Hypothalamus (tissue), 51 donors: ENCODE measurements at places on chromosomes 2 and 18.
A peak's percentile ranks its signal among the peaks of the same experiment; 100 is the strongest.

DNA sequence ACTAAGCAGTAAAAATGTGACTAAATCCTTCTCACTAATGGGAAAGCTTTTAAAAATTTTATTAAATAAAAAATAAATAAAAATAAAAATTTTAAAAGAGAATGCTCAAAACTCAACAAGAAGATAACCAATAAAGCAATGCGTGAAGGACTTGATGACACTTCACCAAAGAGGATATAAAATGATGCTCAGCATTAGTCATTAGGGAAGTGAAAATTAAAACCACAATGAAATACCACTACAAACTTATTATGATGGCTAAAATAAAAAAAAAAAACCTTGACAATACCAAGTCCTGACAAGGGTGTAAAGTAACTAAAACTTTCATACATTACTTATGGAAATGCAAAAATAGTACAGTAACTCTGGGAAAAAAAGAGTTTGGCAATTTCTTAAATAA, 3.3 kb upstream of the WDR75 start:
- no peak for DNase-seq

DNA sequence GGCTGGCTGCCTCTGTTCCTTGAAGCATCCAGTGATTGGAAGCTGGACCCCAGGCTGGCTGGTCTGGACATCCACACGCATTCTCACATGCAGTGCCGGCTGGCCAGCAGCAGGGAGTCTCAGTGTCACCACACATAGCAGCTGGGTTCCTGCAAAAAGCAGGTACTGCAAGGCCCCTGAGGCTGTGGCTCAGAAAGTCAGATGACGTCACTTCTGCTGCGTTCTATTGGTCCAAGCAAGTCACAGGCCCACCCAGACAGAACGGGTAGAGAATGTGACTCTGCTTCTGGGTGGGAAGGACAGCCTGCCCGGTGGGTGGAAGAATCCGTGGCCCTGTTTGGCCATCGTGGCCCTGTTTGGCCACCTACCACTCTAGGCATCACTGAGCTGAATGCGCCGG, 51.3 kb upstream of the SPP2 start:
- DNase-seq: no peak

- no peak for DNase-seq
Observed at GRCh38 chr2:30775833-30776232, 31.4 kb downstream of the CAPN13 start.

GRCh38 chr2:217325816-217326215, 466.0 kb upstream of the TNP1 start:
- no peak for DNase-seq

GRCh38 chr2:217338306-217338916, 478.5 kb upstream of the TNP1 start:
- DNase-seq: no peak

DNA sequence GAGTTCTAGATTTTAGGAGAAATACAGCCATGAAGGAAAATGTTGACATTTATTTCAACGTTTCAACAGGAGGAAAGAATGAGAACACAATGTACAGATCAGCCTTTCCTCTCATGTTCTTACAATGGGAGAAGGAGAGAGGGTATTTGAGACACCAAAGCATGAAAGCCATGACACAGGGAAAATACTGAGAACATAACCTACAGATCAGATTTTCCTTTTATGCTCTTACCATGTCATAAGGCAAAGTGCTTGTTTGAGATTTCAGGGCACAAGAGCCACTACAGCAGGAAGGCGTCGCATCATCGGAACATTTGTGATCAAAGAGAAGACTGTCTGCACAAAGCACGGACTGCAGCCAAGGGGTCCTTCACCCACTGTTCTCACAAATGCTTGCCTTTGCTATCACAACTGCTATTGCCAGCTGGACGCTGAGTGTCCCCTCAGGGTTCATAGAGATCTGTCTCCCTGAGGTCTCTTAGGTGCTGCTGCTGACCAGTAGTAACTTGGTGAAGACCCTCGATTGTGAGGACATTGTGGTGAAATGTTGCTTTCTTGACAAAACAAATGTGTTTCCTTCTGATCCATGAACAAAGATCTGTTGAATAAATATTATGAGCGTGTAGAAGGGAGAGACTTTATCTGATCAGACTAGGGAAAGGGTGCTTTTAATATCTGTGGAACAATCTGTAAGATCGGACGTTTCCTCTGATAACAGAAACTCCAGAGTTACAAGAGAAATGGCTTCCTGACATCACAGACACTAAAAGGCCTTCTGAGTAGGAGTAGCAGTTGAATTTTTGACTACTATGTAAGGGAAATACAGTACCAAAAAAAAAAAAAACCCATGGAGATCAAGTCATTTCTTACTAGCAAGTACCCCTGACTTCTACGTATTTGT, 6.4 kb upstream of the IL1RL1 start:
- DNase-seq: no peak

DNA sequence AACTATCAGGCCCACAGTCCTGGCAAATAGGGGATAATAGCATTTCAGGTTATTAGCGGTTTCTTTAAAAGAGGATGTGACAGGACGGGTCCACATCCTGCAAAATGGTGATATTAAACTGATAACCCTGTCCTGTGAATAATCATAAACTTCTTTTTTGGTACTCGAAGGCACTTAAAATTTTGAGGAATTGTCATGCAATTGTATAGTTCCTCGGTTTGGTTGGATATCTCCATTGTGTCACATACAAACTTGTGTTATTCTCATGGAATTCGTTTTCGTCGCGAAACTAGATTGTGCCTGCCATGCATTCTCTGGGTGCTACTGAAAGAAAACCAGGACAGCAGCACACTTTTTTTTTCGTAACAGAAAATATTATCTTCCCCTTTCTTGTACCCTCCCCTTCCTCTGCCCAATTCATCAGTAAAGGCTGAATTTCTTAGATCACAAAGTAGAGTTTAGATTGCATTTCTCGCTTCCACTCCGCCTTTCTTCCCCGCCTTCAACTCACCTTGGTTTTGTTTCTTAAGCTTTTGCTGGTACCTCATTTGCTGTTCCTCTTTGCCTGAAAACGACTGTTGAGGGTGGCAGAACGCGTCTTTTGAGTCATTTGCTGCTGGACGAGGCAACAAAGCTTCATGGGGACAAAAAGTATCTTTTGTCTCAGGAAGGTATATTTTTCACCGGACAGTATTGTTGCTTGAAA, 1.3 kb downstream of the CERS6 start:
- no peak for DNase-seq

DNA sequence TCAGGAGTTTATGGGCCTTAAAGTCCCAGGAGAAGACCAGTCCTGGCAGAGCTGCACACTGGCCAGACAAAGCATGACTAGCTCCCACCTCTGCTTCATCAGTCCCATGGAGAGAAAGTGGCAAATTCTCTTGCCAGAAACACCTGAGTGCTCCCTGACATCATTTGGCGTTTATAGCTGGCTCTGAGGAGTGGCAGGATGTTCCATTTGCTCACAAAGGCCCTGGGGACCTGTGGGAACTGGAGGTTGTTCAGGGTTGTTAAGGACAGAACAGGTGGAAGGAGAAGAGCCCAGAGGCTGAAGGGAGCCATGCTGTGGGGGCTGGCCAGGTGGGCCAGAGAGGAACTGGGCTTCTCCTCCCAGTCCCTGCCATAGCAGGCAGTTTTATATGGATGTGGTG, 56.1 kb downstream of the RPL37A start:
- no peak for DNase-seq

GRCh38 chr2:223837287-223838061, at the start of gene AP1S3:
AP1S3 (minus strand) TSS chr2:223837582; CDS start chr2:223837450, 132 bp downstream.
- DNase-seq: peak; percentile 48

DNA sequence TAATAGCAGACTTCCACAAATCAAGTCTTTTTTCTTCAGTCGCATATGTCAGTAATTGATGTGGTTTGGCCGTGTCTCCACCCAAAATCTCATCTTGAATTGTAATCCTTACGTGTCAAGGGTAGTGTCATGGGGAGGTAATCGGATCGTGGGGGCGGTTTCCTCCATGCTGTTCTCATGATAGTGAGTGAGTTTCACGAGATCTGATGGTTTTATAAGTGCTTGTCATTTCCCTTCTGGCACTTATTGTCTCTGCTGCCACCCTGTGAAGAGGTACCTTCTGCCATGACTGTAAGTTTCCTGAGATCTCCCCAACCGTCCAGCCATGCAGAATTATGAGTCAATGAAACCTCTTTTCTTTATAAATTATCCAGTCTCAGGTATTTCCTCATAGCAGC, 478.8 kb downstream of the PTPRM start:
- no peak for DNase-seq

DNA sequence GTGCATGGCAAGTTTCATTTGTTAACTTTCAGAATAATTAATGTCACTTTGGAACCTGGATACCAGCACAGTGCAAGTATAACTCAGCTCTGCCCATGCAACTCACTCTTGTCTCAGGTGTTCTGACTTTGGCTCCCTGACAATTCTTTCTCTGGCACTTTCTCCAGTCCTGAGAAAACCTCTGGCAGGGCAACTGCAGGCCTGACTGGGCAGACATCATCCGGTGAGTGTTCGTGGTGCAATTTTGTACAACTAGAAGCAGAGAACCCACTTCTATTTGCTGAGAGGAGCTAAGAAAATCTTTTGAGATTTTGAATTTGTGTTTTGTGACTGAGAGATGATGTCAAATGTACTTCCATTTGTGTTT, 143.0 kb downstream of the AQP4 start:
- DNase-seq: no peak

DNA sequence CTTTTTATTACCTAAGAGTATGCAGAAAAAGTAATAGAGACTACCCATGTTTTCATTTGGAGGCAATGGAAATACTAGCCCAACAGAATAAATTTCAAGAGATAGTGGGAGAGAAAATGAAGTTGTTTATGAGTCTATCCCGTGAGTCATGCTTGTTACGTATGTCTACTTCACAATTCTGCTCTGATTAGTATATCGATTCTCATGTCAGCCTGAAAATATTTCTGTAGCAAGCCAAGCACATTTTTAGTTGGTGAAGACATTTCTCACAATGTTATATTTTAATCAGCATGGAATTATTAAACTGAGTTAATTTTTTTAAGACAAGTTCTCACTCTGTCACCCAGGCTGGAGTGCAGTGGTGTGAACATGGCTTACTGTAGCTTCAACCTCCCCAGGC, 346.1 kb downstream of the RPRM start:
- no peak for DNase-seq

DNA sequence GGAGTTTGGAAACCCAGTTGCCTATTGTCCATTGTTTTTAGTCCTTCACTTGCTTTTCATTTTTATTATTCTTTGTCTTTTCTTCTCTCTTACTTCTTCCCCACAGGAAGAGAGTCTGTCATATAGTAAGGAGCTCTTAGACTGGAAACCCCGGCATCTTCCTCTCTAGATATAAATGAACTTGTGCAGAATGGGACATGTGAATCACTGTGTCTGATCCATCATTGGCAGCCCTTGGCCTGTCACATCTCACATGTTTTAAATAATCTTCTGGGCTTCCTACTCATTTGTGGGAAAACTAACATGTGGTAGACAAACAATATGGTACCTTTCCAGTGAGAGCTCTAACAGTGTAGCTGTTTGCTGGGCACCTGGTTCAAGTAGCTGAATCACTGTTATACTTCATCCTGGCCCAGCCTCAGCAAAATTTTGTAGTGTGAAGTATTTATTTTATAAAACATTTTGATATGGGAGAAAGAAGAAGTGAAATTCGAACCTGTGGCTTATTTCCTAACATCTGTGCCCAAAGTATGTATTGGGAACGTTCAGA, 112.8 kb downstream of the PHLPP1 start:
- DNase-seq: no peak

DNA sequence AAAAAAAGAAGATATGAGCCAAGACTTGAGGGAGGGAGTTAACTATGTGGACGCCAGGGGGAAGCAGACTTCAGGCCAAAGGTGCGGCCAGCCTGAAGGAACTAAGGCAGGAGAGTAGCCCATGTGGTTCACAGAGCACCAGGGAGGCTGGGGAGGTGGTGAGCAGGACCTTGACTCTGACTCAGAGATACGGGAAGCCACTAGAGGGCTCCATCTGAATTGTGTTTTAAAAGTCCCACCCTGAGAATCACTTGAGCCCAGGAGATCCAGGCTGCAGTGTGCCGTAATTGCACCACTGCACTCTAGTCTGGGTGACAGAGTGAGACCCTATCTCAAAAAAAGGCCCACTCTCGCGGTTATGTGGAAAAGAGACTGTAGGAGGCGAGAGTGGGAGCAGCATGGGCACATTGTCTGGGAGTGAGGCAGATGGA, 12.3 kb downstream of the CEP192 start:
- no peak for DNase-seq

DNA sequence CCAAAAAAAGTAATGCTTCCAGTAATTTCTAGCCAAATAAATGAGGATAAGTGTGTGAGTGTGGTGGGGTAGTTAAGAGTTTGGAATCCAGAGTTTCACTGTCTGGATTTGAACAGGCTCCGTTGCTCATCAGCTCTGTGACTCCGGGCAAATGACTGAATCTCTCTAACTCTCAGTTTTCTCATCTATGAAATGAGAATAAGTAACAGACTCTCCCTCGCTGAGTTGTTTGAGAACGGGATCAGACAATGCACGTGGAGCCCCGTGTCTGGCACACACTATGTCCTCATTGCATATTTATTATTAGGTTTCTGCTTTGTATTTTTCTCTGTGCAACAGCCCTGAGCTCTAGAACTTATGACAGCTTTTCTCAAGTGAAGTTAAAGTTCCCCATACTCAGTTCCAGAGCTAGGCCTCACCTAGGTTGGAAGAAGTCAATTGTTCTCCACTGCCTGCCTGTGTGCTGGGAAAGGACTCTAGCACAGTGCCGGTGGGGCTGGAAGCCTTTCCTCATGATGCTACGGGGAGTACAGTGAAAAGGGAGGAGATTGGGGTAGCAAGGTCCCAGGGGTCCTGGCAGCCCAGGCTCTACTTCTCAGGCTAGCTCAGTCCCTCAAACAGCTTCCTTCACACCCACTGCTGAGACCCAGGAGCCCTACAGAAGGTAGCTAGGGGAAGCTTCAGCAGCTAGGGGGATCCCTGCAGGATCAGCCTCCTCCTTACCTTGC, 1.7 kb upstream of the ICOS start:
- no peak for DNase-seq

DNA sequence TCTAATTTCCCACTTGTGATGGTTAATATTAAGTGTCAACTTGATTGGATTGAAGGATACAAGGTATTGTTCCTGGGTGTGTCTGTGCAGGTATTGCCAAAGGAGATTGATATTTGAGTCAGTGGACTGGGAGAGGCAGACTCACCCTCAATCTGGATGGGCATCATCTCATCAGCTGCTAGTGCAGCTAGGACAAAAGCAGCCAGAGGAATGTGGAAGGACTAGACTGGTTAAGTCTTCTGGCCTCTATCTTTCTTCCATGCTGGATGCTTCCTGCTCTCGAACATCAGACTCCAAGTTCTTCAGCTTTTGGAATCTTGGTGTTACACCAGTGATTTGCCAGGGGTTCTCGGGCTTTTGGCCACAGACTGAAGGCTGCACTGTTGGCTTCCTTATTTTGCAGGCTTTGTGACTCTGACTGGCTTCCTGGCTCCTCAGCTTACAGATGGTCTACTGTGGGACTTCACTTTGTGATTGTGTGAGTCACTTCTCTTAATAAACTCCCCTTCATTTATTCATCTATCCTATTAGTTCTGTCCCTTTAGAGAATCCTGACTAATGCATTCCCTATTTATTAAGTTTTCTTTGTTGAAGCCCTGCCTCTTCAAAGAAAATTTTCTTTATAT, 1087.5 kb upstream of the NXPH2 start:
- DNase-seq: no peak

- no peak for DNase-seq
Observed at GRCh38 chr2:116585669-116586327, 1228.7 kb upstream of the DDX18 start.

- no peak for DNase-seq
Observed at GRCh38 chr2:144364944-144365738, 154.8 kb downstream of the ZEB2 start.

- no peak for DNase-seq
Observed at GRCh38 chr2:37570773-37571586, 100.5 kb downstream of the CDC42EP3 start.
